SK-N-SH (cell line): ENCODE measurements at places on chromosomes 6 and 20. TPM values are rescaled to one million over a fixed set of nuclear protein-coding genes. Genes with fewer than 3 reads are reported as not detected.

DNA sequence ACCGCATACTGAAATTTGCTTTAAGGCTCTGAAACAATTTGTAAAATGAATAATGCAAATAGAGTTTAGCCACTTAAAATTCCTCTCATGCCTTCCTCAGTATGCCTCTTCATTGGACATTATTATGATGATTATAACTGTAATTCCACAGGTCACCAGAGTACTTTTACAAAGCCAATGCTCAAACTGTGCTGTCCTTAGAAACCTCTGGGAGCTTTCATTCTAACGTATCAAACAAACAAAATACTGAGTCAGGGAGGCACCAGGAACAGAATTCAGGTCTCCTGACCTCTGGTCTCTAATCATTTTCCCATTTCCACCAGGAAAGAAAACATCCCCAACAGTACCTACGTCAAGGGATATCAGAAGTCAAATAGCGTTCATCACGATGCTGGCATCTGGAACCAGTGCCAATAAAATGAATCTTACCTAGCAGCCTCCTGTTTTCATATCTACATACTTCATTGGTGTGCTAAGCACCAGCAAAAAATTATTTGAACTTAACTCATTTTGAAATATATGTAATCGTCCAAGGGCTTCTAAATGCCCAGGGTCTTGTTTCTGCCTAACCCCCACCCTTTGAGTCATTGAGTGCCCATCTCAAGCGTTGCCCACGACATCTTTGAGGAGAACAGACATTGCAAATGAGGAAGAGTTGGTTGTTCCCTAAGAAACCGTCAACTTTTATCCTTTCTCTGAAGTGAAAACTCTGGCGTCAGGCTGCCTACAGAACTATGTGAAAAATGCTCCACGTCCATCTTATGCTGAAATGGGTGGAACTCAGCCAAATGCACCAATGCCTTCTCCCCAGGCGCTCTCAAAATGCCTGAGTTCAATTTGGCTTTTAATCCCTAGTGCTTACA lies 37.9 kb downstream of the NEDD9 start:
- DNase-seq: no peak

GRCh38 chr20:53133125-53133524 lies 161.0 kb downstream of the TSHZ2 start:
- DNase-seq: no peak

BPIFB3 gene
- polyA plus RNA-seq: not detected in 2 replicates

GRCh38 chr6:85797993-85798392 lies 155.3 kb upstream of the SYNCRIP start:
- DNase-seq: no peak

SLPI gene
- not detected in 2 replicates for polyA plus RNA-seq

- DNase-seq: no peak
Measured at GRCh38 chr6:129006724-129007514, 124.0 kb downstream of the LAMA2 start.

DNA sequence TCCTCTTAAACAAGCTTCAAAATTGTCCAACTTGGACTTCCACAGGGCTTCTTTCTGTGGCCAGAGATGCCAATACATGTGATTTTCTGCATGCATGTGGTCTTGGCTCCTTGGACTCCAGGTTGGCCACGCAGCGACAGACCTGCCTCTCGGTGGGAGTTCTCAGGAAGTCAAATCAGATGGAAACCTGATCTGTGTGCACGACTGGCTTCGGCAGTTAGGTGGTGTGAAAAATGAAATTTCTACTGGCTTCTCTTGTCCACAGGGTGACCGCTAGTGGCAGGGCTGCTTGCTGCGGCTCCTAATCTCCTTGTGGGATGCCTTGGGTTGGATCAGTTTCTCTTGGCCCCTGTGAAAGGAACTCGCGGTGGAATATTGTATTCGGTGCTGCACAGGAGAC lies 57.3 kb downstream of the PHACTR3 start:
- no peak for DNase-seq

DNA sequence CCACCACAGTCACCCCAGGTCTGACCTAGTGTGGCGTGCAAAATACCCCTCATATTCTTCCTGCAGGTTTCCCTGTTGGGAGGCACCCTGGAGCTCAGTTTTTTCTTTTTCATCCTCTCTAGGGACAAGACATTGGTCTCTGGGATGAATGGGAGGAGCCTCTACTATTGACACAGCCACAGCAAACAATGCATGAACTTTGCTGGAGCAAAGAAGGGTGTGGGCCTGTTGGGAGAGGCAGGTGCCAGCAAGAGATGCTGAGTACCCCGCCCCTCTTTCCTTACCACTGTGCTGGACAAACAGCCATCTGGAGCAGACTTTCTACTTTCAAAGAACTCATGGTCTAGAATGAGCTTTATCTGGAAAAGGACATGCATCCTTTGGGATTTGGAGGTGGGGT lies 10.1 kb downstream of the TGM3 start:
- no peak for DNase-seq

- DNase-seq: no peak
Measured at GRCh38 chr6:37141281-37142049, 28.5 kb upstream of the PIM1 start.

GRCh38 chr6:90859612-90860011 lies 272.7 kb upstream of the MAP3K7 start:
- DNase-seq: peak; percentile 27

DNA sequence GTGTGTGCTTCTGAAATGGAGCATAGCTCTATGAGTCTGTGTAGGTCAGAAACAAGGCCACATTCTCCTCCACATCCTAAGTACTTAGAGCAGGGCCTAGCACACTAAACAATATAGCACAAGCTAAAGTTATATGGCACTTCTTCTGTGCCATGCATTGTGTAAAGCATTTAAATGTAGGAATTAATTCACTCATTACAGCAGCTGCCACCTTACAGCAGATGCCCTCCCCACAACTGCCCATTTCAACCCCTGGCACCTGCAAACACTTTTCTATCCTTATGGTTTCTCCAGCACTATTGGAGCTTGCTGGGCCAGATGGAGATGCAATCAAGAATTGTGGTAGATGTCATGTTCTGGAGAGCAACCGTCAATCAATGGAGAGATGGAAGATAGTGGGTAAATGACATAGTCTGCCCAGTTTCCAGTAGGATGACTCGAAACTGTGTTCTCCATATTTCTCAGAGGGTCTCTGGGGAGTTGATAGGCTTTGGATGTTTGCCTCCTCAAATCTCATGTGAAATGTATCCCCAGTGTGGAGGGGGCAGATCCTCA lies 373.7 kb downstream of the DOK5 start:
- DNase-seq: no peak

GRCh38 chr6:8282380-8282779 lies 153.0 kb downstream of the SLC35B3 start:
- DNase-seq: no peak

GRCh38 chr6:109420751-109421150 lies 19.7 kb downstream of the PPIL6 start:
- DNase-seq: no peak

DNA sequence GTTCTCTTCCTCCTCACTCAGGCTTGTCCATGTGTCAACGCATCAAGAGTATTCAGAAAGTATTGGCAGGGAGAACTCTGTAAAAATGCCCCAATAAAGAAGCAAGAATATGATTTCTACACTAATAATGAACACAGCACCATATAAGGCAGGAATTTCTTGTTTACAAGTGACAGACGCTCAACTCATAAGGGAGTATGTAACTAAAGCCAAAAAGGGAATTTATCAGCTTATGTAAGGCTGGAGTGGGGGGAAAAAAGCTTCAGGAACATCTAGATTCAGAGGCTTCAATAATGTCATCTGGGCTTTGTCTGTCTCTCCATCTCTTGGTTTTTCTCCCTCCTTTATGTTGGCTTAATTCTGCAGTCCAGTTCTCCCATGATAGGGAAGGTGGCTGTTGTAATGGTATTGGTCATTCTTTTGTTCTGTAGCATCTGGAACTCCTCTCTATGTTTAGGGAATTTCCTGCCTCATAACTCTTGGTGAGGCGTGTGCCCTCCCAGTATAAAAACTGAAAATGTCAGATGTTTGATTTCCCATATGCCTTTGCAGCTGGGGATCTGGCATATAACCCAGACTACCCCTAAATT lies 125.1 kb upstream of the COL21A1 start:
- DNase-seq: no peak

DNA sequence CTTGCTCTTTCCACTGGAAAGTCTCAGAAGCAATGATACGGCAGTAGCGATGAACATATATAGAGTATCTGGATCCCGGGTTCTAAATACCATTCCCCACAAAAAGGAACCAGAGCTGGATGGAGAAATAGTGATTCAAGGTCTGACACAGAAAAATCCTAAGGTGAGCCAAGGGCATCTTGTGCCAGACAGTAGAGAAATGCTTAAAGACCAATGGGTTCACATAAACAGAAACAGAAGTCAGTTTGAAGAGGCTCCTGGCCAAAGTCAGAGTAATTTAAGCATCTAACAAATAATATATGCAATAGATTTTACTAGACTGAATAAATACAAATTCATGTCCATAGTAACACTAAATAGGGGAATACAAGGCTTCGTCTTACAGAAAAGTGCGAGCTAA lies 54.7 kb downstream of the RGS17 start:
- DNase-seq: no peak

TMEM14C gene
- 199 and 214 TPM in 2 replicates for polyA plus RNA-seq

CST4 gene
- not detected in 2 replicates for polyA plus RNA-seq

DNA sequence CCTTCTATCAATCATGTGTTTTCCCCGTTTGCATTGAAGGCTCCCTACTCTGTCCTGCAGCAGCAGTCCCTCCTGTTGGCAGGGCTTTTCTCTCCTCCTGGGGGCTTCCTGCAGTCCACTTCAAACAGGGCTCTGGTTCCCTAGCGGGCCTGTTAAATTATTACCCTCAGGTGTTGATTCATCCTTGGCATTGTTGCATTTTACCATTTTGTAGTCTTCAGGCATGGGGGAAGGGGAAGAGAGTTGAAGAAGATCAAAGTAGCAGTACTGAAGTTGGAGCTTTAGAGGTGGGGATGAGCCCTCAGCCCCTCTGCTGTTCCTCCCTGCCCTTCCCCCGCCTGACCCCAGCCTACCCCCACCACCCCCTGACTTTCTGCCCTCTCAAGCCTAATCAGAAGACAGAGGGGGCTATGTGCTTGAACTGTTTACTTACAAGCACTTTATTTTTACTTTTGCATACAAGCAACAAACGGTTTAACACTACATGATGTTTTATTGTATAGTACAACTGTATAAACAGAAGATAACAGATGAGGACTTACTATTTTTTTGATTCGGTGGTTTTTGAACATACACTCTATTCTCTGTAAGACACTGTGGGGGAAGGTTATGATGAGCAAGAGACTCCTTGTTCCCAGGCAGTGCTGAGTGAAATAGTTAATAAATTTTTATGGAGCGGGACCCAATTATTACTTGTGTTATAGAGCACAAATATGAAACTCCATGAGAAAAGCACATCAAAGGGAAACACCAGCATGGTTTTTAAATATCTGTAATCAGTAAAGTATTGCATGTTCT lies 169.7 kb downstream of the EYA4 start:
- DNase-seq: no peak

PNRC1 gene
- 6.7 and 7.8 TPM in 2 replicates for polyA plus RNA-seq

DNA sequence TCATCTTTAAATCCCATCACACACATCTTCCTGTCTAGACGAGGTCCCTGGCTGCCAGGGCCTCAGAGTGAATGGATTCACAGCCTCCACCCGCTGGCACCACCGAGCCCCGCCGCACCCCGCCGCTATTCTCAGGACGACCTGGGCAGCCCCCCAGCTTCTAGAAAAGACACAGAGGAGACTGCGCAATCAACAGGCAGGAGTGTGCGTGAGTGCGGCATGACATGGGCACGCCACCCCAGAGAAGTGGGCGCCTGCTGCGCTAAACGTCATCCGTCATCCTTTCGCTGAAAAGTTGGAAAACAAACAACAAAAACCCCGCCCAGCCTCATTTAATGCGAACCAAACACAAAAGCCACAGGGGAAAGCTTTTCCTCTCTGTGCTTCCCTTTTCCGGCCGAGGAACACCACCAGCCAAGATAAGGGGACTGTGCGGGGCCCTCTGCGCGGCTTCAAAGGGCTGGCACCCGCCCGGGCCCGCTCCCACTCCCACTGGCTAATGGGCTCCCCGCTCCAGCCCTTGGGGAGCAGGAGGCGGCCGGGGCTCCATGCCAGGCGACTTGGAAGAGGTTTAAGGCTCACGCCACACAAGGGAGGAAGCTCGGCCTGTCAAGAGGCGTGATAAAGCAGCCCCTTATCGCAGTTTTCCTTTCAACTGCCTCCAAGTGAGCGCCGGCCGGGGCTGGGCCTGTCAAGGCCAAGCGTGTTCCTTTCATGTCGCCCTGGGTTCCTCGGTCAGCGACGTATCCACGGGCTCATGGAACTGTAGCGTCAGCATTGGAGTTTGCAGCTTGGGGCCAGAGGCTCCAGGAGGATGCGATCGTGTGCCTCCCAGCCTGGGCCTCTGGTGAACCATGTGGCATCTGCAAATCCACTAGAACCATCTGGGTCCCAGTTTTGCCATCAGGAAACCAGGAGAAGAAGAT lies 50.1 kb downstream of the NFATC2 start:
- no peak for DNase-seq

ALDH8A1 gene
- 0.25 and 0.26 TPM in 2 replicates for polyA plus RNA-seq
